ENCODE measurements at places on chromosomes 12 and 14.

DNA sequence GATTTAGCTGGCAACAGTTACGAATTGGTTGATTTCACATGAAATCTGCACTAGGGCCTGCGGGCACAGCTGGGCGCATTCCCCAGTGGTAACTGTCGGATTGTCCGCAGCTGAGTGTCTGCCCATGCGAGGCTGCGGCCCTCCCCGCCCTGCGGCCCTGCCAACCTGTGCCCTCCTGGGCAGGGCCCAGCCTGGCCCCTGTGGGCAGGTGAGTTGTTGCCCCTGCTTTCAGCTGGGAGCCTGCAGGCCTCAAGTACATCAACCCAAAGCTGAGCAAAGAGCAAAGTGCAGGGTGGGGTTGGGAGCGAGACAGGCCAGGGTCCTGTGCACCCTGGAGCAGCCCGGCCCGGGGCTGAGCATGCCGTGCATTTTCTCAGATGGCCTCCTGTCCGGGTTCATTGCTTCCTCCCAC, 89.1 kb downstream of the ADGRD1 start:
- DNase-seq: no peak

- no peak for DNase-seq
Observed at GRCh38 chr12:12018454-12018853, 52.3 kb upstream of the BCL2L14 start.

DNA sequence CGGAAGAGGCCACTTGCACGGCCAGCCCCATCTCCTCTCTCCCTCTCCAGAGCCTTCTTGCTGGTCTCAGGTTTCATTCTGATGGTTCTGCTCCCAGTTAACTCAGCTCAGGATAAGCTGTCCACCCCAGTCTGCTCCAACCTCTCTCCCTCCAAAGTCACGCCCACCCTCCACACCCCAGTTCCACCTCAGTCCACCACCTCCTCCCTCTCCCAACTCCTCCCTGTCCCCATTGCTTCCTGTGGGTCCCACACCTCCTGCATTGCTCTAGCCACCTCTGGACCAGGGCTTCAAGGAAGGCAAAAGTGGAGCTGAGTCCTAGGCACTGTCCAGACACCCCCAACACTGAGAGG, 13.1 kb downstream of the KRT71 start:
- no peak for DNase-seq

DNA sequence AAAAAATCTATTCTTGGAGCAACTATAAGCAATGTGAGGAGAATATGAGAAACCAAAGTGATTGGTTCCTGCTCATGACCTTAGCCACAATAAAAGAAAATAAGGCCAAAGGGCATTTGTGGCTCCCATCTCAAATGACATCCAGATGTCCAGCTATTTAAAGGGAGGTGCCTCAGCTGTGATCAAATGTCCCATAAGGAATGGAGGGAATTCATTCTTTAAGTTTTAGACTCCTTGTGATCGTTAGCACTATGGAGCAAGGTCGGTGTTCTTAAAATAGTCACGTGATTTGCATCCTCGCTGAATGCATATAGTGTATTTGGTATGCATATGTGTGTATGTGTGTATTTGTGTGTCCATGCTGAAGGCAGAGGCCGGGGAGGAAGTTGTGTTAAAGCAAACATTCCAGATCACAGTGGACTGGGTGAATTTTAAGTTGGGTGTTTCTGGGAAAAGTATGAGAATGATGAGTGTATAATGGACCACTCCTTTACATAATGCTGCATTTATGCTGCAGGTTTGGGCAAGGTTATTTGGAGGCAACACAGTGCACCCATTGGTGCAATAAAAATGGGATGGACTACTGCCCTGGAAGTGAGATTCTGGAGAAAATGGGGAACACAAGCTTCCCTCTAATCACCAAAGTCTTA, 5.6 kb upstream of the E2F7 start:
- no peak for DNase-seq

DNA sequence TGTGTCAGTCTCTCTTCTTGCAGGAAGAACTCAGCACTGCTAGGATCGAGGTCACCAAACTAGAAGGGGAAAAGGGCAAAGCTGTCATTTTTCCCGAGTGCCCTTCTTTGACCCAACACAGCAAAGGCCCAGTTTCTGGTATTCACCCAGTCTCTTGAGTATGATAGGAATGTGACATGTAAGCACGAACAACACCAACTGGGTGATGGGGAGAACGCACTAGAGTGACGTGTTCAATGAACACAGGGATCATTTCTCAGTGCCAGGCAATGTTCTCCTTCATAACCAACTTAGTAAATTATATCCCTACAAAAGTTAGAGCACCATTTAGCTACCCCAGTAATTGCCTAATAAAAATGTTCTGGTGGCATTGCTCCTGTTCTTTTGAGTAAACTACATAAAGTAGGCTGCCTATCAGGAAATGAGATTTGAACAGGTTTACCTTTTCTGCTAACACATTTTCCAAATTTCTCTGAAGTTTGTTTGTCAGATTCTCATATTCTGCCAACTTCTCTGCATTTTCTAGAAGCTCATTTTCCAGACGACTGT, 64.5 kb downstream of the NIN start:
- DNase-seq: no peak

GRCh38 chr12:11901701-11902524, 168.8 kb upstream of the BCL2L14 start:
- no peak for DNase-seq

- no peak for DNase-seq
Observed at GRCh38 chr14:29028973-29029582, 262.5 kb downstream of the FOXG1 start.

- peak; percentile 8 for DNase-seq
Observed at GRCh38 chr12:67222302-67222701, 46.9 kb upstream of the CAND1 start.

All from G401 (cell line).